ENCODE measurements at places on chromosomes 16 and 17.
A peak's percentile ranks its signal among the peaks of the same experiment; 100 is the strongest.

- DNase-seq: no peak
These were observed 15.4 kb downstream of the NAA60 start for GRCh38 chr16:3458852-3459361.

- DNase-seq: no peak
These were observed 147.5 kb upstream of the GSE1 start for GRCh38 chr16:85465328-85466303.

DNA sequence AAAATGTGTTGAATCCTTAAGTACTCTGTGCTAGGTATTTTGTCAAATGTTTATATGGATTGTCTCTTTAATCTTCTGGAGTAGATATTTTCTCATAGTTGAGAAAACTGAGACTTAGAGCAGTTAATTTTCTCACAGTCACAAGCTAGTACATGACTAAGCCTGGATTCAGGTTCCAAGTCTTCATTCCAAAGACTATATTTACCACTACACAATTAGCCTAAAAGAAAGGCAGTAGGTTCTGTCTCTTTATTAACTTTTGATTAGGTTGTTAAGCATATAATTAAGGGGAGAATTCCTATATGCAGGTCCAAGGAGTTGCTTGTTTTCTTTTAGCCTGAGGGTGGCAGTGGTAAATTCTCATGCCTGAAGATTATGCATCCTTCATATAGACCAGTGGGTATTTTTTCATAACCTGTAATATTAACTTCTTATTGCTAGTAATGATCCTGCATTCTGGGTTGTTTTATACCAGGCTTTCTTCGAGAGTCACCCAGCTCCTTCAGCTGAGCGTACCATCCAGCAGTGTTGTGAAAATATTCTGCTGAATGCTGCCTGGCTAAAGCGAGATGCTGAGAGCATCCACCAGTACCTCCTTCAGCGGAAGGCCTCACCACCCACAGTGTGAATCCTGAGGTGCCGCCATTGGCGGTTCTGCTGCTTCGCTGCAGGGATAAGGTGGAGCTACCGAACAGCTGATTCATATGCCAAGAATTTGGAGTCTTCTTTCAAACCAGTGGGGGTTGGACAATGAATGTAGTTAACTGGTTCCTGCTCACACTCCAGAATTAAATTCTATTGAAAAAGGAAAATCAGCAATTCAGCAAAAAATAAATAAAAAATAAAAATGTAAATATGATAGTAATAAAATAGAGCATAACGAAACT, 28.2 kb upstream of the KPNB1 start:
- DNase-seq: no peak

- DNase-seq: peak; percentile 52
These were observed 41.5 kb downstream of the CD300LF start for GRCh38 chr17:74671031-74671771.

DNA sequence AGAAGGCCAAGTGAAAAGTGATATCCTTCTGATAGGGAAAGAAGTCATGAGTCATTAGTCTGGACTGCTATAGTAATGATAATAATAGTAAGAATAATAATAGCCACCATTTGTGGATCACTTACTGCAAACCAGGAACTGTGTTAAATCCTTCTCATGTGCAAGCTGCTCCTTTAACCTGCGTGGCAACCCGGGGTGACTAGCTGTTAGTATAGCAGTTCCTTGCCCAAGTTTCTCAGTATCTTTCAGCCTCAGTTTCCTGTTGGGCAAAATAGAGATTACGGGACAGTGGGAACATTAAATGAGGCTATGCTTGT, 129.5 kb downstream of the CDH13 start:
- no peak for DNase-seq

DNA sequence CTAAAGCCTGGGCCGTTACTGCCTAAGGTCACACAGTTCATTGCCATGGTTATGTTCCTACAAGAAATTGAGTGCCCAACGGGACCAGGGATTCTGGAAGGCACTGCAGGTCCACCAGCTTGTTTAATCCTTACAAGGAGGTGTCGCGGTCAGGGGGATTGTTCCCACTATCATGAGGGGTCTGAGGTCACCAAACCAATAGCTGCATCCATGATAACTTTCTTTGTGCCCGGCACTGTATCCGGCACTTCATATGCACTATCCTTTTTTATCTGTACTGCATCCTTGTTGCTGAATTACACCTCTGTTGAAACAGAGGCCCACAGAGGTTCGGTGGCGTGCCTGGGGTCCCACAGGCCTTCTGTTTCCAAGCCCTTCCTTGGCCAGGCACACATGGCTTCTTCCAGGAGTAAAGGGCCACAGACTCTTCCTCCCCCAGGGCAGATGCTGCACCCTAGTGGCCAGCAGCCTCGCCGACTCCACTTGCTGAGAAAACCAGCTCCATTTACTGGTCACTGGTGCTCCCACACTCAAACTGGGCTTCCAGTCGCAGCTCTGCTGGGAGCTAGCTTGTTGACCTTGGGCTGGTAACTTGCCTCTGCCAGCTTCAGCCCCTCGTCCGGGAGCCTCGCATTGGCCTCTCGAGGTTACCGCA, 82.0 kb upstream of the PLCG2 start:
- peak; percentile 11 for DNase-seq

DNA sequence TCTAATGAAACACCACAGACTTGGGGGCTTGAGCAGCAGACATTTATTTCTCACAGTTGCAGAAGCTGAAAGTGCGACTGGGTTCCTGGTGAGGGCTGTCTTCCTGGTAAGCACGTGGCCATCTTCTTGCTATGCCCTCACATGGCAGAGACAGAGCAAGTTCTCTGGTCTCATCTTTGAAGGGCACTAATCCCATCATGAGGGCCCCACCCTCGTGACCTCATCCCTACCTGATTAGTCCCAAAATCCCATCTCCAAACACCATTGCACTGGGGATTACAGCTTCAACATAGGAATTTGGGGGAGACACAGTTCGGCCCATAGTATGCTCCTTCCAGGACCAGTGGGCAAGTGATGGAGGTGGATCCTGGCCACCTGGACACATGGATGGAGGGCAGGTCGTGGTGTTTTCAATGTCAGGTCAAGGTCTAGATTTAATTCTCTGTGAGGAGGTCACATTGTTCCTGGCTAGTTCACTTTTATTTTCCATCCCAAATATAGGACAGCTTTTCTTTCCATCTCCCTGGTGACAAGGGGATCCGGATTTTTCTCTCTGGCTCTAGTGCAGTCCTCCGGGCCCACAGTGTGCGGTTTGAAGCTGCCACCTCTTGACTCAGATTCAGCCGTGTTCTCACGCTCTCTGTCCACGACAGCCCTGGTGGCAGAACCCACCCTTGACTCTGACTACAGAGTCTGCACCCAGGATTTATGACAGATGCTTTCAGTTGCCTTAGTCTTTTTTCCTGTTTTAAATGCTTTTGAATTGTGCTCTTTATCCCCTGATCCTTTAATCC, 160.5 kb upstream of the NOL11 start:
- no peak for DNase-seq

- DNase-seq: no peak
These were observed 96.7 kb downstream of the SOCS1 start for GRCh38 chr16:11159282-11159681.

GRCh38 chr16:203246-203645, 23.0 kb downstream of the HBQ1 start:
- DNase-seq: no peak

- no peak for DNase-seq
These were observed 80.9 kb downstream of the PARN start for GRCh38 chr16:14548933-14549788.

GRCh38 chr17:951325-952132, 28.0 kb downstream of the NXN start:
- DNase-seq: no peak

DNA sequence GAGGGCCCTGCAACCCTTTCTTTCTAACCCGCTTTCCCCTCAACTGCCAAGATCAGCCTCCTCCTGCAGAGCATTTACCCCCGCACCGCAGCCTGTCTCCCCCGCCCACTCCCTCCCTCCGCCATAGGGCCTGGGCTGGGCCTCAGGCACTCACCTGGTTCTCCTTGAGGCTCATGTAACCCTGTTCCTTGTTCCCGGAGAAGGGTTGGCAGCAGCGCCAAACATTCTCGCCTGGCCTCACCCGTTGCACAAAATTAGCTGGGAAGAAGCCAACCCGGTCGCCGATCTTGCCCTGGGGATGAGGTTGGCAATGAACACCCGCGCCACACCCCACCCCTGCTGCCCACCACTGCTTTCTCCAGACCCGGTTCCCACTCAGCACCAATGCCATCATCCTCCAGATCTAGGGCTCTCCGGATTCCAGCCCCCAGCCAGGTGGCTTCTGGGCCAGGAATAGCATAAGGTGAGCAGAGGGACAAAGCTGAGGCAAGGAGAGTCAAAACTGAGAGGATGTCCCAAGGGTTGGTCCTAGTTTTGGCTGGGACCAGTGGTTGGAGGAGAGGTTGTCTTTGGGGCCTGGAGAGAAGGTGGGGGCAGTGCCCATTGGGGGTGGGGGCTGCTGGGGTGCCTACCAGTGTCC, 12.8 kb downstream of the STAC2 start:
- no peak for DNase-seq

- no peak for DNase-seq
These were observed 318.7 kb downstream of the CPPED1 start for GRCh38 chr16:12484972-12485371.

DNA sequence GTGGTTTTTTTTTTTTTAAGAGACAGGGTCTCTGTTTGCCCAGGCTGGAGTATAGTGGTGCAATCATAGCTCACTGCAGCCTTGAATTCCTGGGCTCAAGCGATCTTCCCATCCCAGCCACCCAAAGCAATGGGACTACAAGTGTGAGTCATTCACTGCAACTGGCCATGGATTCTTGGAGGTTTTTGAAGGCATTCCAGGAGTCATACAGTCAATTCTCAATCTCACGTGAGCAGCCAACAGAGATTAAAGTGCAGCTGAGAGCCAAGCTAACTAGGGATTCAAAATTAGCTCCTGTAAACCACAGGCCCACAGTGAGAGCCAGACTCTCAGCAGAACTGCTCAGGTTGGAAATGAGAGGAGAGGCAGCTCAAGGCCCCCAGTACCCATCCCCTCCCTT, 30.2 kb downstream of the XPO6 start:
- DNase-seq: no peak

DNA sequence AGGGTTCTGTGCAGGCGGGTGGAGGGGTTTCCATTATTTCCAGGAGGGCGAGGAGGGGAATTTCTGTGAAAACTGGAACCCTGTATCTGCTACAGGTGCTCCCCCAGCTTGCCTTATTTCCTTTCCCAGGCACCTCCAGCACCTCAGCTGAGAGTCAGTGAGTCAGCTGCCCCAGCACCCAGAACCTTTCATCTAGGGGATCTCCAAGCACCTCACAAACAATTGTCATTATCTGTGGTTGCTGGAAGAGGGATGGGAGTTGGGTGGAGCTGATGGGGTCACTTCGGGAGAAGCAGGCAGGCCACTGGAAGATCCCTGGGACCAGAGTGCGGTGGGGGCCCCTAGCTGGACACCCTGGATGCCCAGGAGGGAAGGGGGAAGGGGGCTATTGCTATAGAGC, 10.0 kb upstream of the CLUH start:
- no peak for DNase-seq

- no peak for DNase-seq
These were observed 107.1 kb upstream of the GSE1 start for GRCh38 chr16:85505794-85506634.

- no peak for DNase-seq
These were observed 1.0 kb upstream of the CCNF start for GRCh38 chr16:2428051-2428783.

- DNase-seq: no peak
These were observed 521.3 kb downstream of the GRIN2A start for GRCh38 chr16:9660898-9661297.

- DNase-seq: no peak
These were observed 2.0 kb downstream of the CHST4 start for GRCh38 chr16:71528257-71528656.

- DNase-seq: no peak
These were observed 78.4 kb downstream of the ABCC1 start for GRCh38 chr16:16027728-16028310.

DNA sequence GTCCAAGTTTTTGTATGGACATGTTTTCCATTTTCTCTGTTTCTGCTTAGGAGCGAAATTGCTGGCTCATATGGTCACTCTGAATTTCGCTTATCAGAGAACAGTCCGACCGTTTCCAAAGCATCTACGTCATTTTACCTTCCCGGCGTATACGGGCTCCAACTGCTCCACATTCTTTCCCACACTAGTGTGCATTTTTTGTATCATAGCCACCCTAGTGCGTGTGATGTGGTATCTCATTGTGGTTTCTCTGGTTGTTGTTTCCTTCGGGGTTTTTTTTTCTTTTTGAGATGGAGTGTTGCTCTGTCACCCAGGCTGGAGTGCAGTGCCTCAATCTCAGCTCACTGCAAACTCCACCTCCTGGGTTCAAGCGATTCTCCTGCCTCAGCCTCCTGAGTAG, 31.0 kb upstream of the BHLHA9 start:
- no peak for DNase-seq

DNA sequence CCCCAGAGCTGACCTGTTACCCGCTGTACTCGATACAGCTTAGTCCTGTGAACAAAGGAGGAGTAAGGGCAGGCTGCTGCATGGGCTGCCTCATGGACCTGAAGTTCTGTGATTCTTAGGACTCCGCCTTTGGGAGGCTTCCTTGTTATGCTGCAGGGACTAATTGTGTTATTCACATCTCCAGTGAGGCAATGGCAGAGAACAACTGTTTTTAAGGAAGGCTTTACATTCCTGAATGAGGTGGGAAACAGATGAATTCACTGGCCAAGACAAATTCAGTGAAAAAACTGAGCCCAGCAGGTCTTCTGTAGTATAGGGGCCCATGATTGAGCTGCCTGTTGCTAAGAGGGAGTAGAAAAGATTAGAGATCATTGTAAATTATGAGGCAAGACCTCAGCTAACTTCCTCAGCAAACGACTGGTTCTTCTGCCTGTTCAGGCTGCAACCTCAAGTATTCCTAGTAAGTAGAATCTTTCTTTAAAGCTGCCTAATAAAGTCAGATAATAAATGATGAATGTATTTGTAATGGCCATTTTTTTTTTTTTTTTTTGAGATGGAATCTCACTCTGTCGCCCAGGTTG, 26.3 kb downstream of the ADORA2B start:
- no peak for DNase-seq

DNA sequence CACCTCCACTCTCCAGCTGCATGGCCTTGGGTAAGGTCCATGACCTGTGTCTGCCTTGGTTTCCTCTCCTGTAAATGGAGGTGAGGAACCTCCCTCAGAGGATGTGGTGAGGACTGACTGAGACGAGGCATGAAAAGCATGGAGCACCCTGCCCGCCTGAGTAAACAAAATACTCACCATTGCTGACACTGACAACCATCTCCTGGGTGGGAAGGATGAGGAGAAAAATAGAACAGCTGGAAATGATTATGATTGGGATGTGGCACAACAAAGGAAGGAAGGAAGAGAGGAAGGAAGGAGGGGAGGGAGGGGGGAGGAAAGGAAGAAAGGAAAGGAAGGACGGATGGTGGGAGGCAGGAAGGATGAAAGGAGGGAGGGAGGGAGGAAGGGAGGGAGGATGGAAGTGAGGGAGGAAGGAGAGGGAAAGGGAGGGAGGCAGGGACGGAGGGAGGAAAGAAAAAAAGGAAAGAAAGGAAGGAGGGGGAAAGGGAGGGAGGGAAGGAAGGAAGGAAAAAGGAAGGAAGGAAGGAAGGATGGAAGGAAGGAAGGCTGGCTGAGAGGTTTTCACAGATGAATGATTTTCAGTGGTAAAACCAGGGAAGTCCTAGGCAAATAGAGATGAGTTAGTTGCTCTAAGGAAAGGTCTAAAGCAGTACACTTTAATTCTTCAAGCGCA, 276.5 kb upstream of the XYLT1 start:
- DNase-seq: no peak

Measured in stimulated activated CD4-positive, alpha-beta T cell treated with anti-CD3 and anti-CD28 coated beads, TNF-alpha, amount 100 ng/mL, for 24 hours (primary cell).